ENCODE measurements at places on chromosomes 12 and 14. TPM values are rescaled to one million over a fixed set of nuclear protein-coding genes. Genes with fewer than 3 reads are reported as not detected.

DNA sequence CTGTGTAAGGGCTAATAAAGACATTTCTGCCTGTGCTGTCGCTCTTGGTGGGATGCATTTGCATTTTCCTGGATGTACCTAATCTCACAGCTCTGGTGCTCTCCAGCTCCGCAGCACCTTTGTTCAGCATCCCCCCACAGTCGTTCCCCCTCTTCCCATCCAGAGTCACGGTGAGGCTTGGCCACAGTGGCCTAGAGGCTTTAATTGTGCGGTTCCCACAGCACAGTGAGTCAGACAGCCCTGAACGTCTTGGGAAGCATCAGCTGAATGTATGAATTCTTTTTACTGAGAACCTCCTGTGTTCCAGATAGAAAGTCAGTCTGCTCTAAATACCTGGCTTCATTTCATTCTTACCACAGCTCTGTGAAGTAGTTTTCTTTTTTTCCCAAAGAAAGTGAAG lies 28.7 kb downstream of the MLXIP start:
- no peak for ATAC-seq

DNA sequence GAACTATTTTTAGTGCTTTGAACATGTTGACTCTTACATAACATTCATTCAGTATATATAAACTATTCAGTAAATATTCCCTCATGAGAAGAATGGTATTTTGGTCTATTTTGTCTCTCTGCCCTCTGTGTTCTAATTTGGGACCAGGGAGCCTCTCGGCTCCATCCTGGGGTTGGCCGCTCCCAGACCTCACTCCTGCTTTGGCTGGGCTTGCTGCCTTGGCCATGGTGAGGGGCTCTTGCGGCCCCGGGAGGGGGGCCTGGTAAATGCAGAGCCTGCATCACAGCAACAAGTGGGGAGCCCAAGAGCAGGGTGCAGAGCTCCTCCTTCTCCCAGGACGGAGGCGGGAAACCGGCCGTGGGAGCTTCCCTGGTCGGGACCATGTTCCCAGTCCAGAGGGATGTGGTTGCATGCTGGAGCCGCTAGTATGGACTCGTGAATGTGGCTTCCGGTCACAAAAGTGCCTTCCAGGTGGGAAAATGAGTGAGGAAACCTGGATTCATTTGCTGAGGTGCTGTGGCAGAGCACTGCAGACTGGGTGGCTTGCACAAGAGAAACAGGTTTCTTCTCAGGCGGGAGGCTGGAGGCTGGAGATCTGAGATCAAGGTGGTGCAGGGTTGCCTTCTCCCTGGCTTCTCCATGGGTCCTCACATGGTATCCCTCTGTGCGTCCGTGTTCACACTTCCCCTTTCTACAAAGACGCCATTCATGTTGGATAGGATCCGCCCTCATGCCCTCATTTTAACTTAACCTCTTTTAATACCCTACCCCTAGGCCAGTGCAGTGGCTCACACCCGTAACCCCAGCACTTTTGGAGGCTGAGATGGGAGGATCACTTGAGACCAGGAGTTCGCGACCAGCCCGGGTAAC lies 250.2 kb downstream of the CACNA1C start:
- ATAC-seq, result no peak

DNA sequence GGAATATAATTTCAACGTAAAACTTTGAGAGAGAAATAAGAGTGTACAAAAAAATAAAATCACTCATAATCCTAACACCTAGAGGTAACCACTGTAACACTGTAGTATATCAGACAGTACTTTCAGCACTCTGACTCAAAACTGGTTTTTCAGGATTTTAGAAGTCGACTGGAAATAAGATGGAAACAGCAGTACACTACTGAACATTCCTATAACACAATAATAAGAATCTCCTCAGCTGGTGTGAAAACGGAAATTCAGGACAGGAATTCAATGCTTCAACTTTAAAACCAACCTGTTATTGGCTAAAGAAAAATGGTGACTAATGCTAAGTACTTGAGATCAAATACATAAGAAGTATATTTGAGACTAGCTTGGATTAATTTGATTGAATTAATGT lies 12.3 kb upstream of the PITPNM2 start:
- peak; percentile 95 for ATAC-seq

DNA sequence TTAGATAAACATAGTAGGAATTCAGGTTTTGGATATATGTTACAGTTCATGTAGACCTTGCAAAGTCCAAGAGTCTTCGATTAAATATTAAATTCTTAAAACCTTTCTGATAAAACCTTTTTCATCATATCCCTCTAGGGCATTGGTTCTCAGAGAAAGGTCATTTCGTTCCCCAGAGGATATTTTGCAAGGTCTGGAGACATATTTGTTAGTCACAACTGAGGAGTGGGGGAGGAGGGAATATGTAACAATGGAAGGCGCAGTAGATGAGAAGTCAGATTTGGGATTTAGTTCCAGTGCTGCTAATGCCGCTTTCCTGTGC lies 5.3 kb downstream of the TMEM253 start:
- peak; percentile 22 for ATAC-seq

GRCh38 chr14:79016828-79017505 lies 846.8 kb downstream of the NRXN3 start:
- ATAC-seq, result no peak

Gene KLHL33
- total RNA-seq, result 0.04 TPM

Gene ST8SIA1
- total RNA-seq, result 1.5 TPM
